ENCODE measurements at places on chromosomes 6 and 20. TPM values are rescaled to one million over a fixed set of nuclear protein-coding genes. Genes with fewer than 3 reads are reported as not detected.

KIF6 gene
- 0.53 TPM for total RNA-seq

C20orf204 gene
- total RNA-seq: 2.1 TPM

CCN2 gene
- 75.9 TPM for total RNA-seq

ADGB gene
- not detected for total RNA-seq

HAO1 gene
- 0.09 TPM for total RNA-seq

DNA sequence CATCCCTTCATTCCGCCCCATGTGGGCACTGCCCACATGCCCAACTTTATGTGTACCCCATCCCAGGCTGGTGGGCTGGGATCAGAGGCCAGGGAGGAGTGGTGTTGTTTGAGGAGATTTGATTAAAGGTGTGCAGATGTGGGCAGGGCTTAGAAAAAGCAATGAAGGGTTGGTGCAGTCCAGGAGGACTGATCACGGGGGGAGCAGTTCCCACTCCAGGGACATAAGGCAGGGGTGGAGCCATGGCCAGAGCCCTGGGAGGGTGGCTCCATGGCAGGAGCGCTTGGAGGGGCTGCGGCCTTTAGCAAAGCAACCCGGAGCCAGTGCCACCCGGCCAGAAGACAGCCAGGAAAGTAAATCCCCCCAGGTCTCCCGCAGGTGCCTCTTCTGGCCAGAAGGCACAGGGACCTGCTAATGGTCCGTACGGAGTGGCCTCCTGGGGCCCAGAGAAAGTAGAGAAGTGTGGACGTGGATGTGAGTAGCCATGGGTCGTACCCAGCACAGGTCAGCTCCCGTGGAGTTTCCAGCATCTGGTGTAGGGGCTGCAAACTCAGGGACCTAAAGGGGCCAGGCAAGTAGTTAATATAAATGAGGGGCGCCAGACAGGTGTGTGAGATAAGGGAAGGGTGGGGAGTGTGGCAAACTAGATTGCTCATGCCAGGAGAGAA lies 62.1 kb upstream of the APCDD1L start:
- H3K27me3 ChIP-seq: peaks cover 2% of the 10 kb centered on the region
- H3K4me3 ChIP-seq: no peak overlapping the region
- peak; percentile 8 for DNase-seq

DNA sequence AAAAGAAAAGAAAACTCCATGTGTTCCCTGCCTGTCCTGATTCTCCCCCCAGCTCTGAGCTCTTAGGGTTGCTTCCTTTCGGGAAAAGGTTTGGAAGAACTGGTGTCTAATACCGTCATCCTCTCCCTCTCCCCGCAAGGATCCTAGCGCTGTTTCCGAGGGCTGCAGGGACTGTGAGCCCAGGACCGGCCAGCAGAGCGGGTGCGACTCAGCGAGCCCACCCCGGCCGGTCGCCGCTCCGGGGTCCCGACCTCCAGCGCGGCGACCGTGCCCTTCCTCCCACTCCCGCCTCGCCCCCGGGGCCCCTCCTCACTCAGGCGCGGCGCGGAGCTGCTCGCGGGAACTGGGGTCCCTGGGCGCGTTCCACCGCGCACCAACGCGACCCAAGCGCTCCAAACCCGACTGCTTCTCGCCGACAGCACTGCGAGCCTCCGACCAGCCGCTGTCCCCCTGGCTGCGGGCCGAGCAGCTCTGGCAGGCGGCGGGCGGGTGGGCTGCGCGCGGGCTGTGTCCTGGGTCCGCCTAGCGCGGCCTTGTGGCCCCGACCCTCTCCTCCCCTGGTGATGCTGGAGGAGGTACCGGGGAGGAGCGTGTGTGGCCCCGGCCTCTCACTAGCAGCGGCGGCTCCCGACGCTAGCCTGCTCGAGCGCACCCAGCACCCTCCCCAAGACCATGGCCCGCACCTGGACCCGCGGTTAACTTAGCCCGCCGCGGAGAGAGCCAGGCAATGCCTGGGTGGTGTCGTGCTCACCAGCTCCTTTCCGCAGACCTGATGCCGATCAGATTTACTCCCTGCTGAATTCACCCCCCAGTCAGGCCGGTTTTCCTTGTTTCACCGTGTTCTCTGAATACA lies at the start of gene PLA2G7:
PLA2G7 (minus strand) TSS at position 509 of the 853 bp plus-strand sequence. CDS start 12,484 bp downstream, outside the sequence.
- H3K27me3 ChIP-seq: peaks cover 42% of the 10 kb centered on the region
- H3K4me1 ChIP-seq: peaks cover 28% of the 10 kb centered on the region
- no peak within 1 kb of the TSS for H3K27ac ChIP-seq
- peak within 1 kb of the TSS; percentile 92 for H3K4me3 ChIP-seq
- no peaks in the 10 kb centered on the region for H3K36me3 ChIP-seq

- H3K4me3 ChIP-seq: no peak overlapping the region
- peaks cover 70% of the 10 kb centered on the region for H3K36me3 ChIP-seq
- H3K27ac ChIP-seq: peak overlapping the region; percentile 47
- no peak for DNase-seq
- H3K4me1 ChIP-seq: peaks cover 8% of the 10 kb centered on the region
Measured at GRCh38 chr6:89792881-89793280, 26.7 kb downstream of the MDN1 start.

DNA sequence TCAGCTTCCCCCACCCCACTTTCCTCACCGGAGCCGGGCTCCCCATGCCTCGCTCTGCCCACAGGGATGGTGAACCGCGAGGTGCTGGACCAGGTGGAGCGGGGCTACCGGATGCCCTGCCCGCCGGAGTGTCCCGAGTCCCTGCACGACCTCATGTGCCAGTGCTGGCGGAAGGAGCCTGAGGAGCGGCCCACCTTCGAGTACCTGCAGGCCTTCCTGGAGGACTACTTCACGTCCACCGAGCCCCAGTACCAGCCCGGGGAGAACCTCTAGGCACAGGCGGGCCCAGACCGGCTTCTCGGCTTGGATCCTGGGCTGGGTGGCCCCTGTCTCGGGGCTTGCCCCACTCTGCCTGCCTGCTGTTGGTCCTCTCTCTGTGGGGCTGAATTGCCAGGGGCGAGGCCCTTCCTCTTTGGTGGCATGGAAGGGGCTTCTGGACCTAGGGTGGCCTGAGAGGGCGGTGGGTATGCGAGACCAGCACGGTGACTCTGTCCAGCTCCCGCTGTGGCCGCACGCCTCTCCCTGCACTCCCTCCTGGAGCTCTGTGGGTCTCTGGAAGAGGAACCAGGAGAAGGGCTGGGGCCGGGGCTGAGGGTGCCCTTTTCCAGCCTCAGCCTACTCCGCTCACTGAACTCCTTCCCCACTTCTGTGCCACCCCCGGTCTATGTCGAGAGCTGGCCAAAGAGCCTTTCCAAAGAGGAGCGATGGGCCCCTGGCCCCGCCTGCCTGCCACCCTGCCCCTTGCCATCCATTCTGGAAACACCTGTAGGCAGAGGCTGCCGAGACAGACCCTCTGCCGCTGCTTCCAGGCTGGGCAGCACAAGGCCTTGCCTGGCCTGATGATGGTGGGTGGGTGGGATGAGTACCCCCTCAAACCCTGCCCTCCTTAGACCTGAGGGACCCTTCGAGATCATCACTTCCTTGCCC lies 57.4 kb downstream of the SRC start:
- peaks cover 25% of the 10 kb centered on the region for H3K4me1 ChIP-seq
- peaks cover 5% of the 10 kb centered on the region for H3K27me3 ChIP-seq
- no peak for DNase-seq
- peaks cover 10% of the 10 kb centered on the region for H3K36me3 ChIP-seq
- no peak overlapping the region for H3K4me3 ChIP-seq

DNA sequence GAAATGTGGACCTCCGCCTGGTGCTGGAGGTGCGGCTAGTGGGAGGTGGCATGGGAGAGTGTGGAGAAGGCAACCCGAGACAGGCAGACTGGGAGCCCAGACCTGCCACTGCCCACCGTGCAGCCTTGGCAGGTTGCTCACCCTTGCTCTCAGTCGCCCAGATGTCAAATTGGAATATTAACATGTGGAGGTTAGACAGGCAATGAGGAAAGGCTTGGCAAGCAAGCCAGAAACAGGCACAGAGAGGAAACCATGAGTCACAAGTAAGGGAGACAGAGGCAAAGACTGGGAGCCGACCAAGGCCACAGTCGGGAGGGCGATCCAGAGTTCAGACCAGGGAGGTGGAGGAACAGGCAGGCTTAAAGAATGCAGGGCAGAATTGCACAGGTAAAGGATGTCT lies 178.2 kb downstream of the FOXC1 start:
- no peak overlapping the region for H3K27ac ChIP-seq
- no peak for DNase-seq
- no peak overlapping the region for H3K4me3 ChIP-seq
- no peaks in the 10 kb centered on the region for H3K4me1 ChIP-seq

- DNase-seq: no peak
- H3K27ac ChIP-seq: no peak overlapping the region
- peaks cover 30% of the 10 kb centered on the region for H3K4me1 ChIP-seq
- H3K27me3 ChIP-seq: no peaks in the 10 kb centered on the region
- H3K36me3 ChIP-seq: no peaks in the 10 kb centered on the region
Measured at GRCh38 chr6:85461798-85462170, 11.9 kb downstream of the NT5E start.
